Effector CD4-positive, alpha-beta T cell (primary cell): ENCODE measurements at places on chromosomes 16 and 17.

DNA sequence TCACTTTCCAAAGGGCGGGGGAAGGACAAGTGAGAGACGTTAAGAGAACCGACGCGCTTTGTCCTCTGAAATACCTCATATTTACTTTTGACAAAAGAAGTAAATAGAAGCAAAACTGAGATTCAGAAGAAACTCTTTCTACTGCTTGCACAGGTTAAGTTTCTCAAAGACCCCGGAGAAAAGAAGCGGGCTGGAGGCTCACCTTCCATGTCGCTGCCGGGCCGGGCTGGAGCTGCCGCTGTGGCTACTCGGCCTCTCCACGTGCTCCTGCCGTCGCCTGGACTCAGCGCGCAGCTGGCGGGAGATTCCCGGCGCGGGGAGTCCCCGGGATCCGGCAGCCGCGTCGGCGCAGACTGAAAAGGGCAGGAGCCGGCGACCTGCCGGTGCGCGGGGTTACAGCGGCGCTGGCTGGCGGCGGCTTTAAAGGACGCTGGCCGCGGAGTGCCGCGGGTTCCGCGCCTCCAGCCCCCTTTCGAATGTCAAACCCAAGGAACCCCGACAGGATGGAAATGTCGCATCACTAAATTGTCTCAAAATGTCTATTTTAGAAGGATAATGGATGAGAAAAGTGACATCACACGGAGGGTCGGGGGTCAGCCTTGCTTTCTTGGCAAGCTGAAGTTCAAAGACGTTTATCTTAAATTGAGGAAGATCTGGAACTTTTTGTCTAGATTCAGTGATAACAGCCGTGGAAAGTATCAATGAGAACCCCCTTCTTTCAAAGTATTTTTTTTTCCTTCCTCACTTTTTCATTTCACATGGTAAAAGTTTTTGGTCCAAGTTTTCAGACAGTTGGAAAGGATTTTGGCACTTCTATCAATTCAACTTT is at the start of gene IKZF3:
Gene IKZF3, minus strand, starts transcription at position 395 of the 829 bp plus-strand sequence. Its CDS starts 186 bp downstream, at position 209.
- DNase-seq, result peak; percentile 75

DNA sequence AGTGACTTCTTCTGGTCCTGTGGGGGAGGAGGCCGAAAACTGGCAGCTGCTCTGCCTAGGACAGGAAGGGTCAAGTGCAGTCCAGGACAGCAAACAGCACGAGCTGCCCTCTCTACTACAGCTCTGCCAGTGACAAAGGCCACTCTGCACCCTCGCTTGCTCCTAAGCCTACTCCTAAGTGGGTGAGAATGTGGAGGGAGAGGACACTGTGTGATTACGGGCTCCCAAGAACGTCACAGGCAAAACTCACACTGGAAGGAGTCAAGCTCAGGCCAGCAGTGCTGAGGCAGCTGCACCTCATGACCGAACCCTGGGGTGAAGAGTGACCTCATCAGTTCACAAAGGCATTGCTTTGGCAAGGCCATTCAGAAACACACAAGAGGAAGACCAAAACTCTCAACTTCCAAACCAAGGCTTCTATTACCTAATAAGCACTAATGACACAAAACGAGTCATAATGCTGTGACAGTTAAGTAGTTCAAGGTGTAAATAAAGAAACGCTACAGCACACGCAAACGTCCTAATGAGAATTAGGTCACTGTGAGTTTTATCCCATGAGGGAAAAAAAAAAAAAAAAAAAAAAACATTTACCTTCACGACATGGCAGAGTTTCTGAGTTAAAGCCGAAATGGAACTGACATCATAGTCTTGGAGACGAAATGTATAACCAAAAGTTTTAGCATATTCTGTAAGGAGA is 35.1 kb downstream of the MARF1 start:
- no peak for DNase-seq

- no peak for DNase-seq
Measured at GRCh38 chr16:9446471-9447194, 355.2 kb downstream of the HAPSTR1 start.

DNA sequence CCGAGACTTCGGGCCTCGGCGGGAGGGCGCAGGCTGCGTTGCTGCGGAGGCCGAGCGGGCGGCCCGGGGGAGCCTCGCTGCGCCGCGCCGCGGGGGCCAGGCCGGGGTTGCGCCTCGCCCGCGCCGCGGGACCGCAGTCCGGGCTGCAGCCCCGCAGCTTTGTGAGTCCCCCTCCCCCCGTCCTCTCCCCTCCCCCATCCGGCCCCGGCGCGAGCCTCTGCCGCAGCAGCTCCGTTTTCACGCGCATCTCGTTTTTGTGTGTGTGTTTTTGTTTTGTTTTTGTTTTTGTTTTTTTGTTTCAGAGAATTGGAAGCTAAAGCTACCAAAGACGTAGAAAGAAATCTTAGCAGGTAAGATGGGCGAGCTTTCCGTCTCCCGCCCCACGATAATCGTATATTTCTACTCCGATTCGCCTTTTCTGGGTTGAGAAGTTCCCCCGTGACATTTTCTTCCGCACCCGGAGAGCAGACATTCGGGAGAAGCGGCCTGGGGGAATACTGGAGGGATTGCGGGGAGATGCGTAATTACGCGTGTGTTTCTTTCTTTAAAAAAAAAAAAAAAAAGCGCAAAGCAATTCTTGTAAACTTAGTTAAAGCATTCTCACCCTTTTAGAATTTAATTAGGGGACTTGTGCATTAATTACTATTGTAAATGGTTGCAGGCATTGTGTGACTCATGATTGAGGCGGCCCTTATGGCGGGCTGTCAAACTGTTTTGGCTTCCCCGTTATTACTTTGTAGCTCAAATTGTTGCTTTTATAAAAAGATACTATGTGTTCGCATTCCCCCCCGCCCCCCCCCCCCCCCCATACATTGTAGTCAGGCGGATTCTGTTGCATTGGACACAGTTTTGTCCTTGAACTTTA is 732 bp downstream of the TNRC6A start:
- peak; percentile 16 for DNase-seq

DNA sequence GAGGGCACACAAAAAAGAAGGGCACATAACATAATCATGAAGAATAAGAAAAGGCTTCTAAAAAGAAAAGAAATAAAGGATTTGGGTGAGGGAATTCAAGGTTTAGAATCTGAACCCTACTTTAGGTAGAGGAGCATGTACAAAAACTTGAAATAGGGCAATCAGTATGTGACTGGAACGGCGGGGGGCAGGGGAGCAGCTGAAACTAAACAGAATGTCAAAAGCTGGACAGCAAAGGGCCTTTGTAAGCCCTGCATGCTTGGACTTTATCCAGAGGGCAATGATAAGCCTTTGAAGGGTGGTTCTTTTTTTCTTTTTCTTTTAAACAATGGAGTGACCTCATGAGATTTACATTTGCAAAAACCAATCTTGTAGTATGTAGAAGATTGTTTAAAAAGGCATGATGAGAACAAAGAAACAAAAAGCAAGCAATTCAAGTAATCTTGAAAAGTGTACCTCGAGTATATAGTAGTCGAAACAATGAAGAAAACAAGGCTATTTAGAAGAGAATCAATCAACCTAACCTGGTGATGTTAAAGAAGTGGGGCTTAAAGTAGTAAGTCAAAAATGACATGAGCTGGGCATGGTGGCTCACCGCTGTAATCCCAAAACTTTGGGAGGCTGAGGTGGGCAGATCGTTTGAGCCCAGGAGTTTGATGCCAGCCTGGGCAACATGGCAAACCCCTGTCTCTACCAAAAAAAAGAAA is 46.7 kb upstream of the ANKFY1 start:
- DNase-seq, result no peak

DNA sequence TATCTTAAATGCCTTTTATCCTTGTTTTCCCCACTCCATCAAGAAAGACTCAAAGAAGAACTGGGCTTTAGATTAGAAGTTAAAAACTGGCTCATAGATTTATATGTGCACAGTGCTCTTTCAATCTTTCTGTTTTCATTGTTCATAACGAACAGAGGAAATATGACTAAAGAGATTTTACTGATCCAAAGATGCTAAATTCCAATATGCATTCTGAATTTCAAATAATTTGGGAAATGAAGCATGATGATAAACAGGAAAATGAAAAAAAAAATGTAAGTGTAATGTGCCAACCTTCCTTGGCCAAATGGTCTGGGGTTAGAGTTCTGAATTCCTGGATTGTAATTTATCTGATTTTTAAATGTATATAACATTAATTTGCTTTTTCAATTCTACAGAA is 25.0 kb upstream of the SMIM36 start:
- DNase-seq, result no peak

DNA sequence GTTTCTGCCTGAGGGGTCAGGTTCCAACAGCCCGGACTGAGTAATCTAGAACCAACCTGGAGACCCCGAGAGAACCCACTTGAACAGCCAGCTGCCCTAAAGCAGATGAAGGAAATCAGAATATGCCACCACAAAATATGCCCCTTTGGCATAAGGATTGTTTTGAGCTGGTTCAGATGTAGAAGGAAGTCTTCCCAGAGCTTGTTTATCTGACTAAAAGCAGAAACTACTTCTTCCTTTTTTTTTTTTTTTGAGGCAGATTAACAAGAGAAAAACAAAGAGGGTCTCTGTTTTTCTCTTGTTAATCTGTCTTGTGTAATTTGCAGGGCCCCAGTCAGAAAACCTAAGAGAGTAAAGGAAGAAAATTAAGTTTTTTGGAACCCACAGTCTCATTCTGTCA is 53.0 kb downstream of the PECAM1 start:
- no peak for DNase-seq

- no peak for DNase-seq
Measured at GRCh38 chr17:72268431-72268830, 147.6 kb downstream of the SOX9 start.

- peak; percentile 62 for DNase-seq
Measured at GRCh38 chr16:82655072-82655714, 28.4 kb downstream of the CDH13 start.

DNA sequence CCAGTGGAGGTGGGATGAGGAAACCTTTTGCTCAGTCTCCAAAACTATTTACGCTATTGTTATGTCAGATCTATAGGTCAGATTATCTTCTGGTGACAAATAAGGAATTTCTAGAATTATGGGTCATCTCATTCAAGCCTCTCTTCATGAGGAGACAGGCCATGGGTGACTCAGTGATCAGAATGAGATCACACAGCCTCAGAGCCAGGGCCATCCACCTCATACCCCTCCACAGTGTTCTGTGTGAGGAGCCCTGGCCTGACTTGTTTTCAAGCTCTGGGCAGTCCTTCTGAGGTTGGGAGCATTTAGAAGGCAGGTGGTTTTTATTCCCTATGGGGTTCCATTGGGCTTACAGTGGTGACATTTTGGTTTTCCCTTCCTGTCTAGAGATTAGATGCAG is 26.5 kb downstream of the YPEL2 start:
- DNase-seq, result no peak

- DNase-seq, result no peak
Measured at GRCh38 chr17:66580184-66580955, 254.5 kb upstream of the CACNG5 start.

DNA sequence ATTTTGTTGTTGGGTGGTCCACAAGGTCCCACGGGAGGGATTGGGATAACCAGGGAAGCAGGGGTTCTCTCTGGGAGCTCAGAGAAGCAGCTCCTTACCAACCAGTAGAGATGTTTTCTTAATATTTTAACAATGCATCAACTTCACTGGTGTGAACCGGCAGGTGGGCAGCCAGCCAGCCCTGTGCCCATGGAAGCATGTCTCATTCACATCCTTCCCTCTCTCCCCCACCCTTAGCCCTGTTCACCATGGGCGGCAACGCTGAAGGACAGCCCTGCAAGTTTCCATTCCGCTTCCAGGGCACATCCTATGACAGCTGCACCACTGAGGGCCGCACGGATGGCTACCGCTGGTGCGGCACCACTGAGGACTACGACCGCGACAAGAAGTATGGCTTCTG is 9.3 kb downstream of the MMP2 start:
- DNase-seq, result no peak

GRCh38 chr16:89173174-89173921 is 1.8 kb downstream of the CDH15 start:
- DNase-seq, result no peak

- DNase-seq, result no peak
Measured at GRCh38 chr17:73099511-73099910, 7.0 kb upstream of the SLC39A11 start.

- no peak for DNase-seq
Measured at GRCh38 chr16:29983420-29984136, 9.9 kb downstream of the TAOK2 start.

DNA sequence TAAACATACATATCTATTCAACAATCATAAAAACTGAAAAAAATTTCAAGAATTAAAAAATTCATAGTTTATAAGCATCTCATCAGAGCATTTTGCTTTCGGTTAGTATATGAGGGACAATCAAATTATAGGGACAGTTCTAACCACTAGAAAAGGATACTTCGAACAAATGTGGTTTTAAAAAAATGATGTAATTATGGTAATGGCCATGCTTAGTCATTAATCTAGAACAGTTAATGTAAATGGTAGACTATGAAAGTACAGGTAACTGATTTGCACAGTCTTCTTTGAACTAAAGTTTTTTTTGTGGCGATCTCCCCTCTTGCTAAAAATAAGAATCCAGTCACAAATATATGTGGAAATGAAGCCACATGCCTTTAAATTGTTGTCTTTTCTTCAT is 63.5 kb upstream of the PHOSPHO1 start:
- no peak for DNase-seq

DNA sequence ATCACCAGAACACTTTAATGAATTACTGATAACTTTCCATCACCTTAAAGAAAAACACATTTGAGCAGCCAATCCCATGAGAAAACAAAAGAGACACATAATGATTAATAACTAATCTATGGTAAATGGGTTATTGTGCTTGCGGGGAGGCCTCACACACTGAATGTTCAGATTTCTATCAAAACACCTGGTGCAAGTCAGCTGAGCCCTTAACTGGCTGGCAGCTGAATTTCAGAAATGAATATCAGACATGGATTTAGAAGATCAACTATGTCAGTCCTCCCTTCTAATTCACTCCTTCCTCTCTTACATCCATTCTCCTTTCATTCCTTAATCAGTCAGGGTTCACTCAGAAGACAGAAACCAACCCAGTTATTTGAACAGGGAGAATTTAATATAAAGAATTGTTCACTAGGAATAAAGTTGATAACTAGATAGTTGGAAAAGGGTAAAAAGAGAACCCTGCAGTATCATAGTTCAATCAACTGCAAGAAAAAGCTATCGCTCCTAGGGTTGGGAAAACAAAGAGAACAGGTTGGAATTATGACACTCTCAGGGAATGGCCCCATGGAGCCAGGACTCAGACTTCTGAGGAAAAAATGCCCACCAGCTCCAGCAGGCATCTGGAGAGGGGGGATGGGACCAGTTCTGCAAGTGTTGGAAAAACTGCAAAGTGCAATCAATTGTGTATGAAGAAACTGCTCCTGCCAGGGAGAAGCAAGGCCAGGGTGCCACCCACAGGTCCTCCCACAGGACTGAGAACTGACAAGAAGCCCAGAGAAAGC is 577.1 kb upstream of the CDH5 start:
- no peak for DNase-seq
